Neuronal stem cell (in vitro differentiated cells): ENCODE measurements at places on chromosomes 12 and 14.
A peak's percentile ranks its signal among the peaks of the same experiment; 100 is the strongest.

- H3K4me1 ChIP-seq: peaks cover 51% of the 10 kb centered on the region
- no peaks in the 10 kb centered on the region for H3K36me3 ChIP-seq
- H3K27ac ChIP-seq: peak overlapping the region; percentile 27
- peak; percentile 65 for DNase-seq
- H3K27me3 ChIP-seq: peaks cover 21% of the 10 kb centered on the region
- H3K4me3 ChIP-seq: peak overlapping the region; percentile 44
Observed at GRCh38 chr12:53219956-53220693, 11.9 kb downstream of the RARG start.

- no peak overlapping the region for H3K27ac ChIP-seq
- no peaks in the 10 kb centered on the region for H3K27me3 ChIP-seq
- H3K4me3 ChIP-seq: no peak overlapping the region
- no peaks in the 10 kb centered on the region for H3K36me3 ChIP-seq
- DNase-seq: no peak
Observed at GRCh38 chr14:52286661-52287649, 19.5 kb downstream of the PTGDR start.

DNA sequence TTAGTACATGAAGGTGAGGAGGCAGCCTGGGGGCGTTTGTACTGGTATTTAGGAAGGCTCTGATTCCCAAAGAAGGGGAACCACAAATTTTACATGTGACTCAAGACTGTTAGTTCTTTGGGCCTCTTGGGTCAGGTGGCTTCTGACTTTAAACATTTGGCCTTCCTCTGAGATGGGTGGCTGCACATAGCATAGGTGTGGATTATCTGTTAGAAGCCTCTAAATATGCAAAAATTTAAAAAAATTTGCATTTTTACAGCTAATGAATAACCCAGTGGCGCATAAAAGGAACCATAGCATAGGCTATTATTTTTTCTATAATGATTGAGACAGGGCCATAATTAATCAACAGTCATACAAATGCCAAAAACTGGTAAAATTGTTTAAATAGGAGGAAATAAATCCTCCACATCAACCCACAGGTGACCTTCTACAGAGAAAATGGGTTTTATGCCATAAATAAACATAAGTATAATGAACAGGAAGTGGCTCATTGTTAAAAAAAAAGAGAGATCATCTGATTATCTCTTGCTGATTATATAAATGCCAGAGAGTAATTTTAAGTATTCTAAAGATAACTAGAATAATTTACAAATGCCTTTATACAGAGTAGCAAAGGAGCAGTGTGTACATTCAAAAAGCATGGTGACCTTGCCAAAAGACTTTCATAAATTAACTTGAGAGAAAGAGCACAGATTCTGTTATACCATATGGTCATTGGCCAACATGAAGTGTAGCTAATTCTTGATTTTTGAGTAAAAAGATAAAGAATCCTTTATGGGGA, 284.2 kb upstream of the ATP2B1 start:
- H3K27ac ChIP-seq: no peak overlapping the region
- H3K36me3 ChIP-seq: no peaks in the 10 kb centered on the region
- H3K4me1 ChIP-seq: no peaks in the 10 kb centered on the region
- H3K4me3 ChIP-seq: no peak overlapping the region
- no peaks in the 10 kb centered on the region for H3K27me3 ChIP-seq

- no peaks in the 10 kb centered on the region for H3K36me3 ChIP-seq
- no peak overlapping the region for H3K27ac ChIP-seq
- DNase-seq: no peak
- no peaks in the 10 kb centered on the region for H3K4me1 ChIP-seq
- no peak overlapping the region for H3K4me3 ChIP-seq
Observed at GRCh38 chr14:104299993-104300761, 161.8 kb downstream of the KIF26A start.

- no peaks in the 10 kb centered on the region for H3K36me3 ChIP-seq
- no peaks in the 10 kb centered on the region for H3K27me3 ChIP-seq
- H3K27ac ChIP-seq: no peak overlapping the region
- no peak for DNase-seq
- no peaks in the 10 kb centered on the region for H3K4me1 ChIP-seq
Observed at GRCh38 chr14:101553393-101553792, 7.9 kb upstream of the DIO3 start.
